ENCODE measurements at places on chromosomes 6 and 20.

DNA sequence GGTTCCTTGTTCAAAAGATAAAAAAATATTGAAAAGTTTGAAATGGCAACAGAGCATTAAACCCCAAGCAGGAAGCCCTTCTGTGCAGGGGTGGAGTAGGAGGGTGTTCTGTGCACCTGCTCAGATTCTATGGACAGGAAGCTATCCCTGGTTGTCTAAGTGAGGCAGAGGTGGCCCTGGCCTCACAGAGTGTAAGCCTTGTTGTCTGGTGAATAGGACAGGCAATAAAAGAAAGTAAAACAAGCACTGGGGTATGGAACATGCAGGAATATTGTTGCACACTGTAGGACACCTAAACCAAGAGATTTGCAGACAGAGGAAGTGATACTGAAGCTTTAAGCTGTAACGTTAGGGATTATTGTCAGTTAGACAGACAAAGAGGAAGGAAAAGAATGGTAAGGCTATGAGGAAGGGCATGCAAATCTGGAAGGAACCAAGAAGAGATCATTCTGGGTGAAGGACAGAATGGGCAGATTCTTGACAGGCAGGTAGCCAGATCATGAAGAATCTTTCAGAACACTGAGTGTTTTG, 66.8 kb downstream of the TBC1D7 start:
- no peak for DNase-seq

DNA sequence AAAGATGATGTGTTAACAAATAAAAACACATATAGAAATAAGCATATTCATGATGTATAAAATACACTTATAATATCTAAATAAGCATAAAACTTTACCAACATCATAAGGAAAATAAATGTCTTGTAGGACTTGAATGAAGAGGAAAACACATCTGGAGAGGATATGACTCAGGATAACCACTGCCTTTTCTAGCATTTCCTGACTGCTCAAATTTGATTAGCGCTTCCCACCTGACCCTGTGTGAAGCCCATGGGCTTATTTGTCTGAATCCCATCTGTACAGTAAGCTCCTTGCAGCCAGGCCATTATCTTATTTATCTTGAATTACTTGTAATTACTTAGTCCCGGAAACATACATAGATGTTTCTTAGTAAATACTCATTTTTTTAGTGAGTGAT, 608.6 kb downstream of the COL12A1 start:
- no peak for DNase-seq

DNA sequence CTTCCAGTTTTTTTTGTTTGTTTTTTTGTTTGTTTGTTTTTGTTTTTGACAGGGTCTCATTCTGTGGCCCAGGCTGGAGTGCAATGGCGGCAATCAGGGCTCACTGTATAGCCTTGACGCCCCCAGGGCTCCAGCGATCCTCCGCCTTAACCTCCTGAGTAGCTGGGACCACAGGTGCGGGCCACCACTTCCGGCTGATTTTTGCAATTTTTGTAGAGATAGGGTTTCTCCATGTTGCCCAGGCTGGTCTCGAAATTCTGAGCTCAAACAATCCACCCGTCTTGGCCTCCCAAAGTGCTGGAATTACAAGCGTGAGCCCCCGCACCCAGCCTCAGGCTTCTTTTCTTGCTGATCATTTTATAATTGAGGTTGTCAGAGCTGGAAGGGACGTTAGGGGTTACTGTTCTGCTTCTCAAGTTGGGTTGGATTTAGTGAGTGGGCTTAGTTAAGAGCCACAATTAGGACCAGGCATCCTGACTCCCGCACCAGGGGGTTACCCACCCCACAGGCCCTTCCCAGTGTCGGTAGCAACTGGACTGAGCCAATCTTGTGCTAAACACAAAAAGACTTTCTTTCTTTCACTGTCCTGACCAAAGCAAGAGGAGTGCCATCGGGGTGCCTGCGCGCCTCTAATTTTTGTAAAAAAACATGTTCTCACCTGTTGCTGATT, 13.1 kb upstream of the ZSCAN9 start:
- DNase-seq: no peak

DNA sequence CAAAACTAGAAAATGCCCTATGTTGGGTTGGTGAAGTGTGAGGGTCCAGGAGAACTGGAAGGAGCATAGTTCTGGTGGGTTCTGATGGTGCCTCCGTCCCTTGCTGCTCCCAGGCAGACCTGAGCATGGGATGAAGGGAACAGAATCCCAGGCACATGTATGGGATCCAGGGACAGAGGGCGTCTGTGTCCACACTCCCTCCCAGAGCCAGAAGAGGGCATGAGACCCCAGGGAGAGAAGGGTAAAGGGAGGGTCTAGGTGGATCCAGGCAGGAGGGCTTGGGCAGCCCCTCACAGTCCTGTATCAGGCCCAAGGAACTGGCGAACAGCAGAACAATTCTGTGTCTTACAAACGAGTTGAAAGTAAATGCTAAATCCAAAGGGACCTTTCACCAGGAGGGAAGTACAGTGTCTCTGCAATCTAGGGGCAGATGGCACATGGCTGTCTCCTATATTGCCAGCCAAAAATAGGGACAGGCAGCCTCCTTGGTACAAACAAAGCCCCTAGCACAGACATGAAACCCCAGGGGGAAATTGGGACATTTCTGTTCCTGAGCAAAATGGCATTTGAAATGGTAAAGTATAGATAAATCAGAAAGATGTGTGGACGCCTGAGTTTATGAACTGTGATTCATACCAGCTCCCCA, 2.5 kb upstream of the BPIFA1 start:
- no peak for DNase-seq

- DNase-seq: no peak
These were observed 369.9 kb downstream of the TAF4 start for GRCh38 chr20:61695741-61696140.

- no peak for DNase-seq
These were observed 52.7 kb upstream of the ELMO2 start for GRCh38 chr20:46458866-46459750.

GRCh38 chr20:48186915-48187314, 401.6 kb upstream of the SULF2 start:
- no peak for DNase-seq

DNA sequence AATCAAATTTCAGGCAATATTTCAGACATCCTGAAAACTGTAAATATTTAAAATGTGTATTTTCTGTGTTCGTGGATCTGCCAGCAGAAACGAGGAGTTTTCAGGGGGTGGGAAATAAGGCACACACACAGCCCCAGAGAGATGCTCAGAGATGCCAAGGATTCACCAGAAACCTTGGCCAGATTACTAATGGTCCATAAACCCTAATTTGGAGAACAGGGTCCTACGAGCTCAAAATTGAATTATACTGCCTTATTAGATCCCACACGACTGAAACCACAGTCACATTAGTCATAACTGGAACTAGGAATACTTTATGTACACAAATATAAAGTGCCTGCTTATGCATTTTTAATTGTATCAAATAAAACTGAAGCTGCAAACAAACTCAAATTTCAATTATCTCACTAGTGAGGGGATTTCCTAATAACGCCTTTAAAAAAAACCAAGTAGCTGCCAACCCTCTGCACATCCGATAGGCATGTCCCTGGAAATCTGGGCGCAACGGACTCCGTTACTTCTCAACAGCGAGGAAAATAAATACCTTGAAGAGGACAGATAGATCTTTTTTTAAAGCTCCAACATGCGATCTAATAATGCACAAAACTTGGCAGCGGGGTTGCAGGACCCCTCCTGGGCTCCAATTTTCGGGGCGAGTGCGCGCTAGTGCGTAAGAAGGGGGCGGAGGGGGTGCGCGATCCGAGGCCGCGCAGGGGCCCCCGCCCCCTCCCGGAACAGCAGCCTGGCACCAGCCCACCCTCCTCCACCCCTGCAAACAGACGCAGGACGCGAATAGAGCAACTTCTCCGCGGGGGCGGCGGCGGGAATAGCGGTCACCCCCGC, 897 bp downstream of the CHD6 start:
- DNase-seq: peak; percentile 36

GRCh38 chr20:24683676-24684075, 214.2 kb downstream of the SYNDIG1 start:
- DNase-seq: no peak

DNA sequence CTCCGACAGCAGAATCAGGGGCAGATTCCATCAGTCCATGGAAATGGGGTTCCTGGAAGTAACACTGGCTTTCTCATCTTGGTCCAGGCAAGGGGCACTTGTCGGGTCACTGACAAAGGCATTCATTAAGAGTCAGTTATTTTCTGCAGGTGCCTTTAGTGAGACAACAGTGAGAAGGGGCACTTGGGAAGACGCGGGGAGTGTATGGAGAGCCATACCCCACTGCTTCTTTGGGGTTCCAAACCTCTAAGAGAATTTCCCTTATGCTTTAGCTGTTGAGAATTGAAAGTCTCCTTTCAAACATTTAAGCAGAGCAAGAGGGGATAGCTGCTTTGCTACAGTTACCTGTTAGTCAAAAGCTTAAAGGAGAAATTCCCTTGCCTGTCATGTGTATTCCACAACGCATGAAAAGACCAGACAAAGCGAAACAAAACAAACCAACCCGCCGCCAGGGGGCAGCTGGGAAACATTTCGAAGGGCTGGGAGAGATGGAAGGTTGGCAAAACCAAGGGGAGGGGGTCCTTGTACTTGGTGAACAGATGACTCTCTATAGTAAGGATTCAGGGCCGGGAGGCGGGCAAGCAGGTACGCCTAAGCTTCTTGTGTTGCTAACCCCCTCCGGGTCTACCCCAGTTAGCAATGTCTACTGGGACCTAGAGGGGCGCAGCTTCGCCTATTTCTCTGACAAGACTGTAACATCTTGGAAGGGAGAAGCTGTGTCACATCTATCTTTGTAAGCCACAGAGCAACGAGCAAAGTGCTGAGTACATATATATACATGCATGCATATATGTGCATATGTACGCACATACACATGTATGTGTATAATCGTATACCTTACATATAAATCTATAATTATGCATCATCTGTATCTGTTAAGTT, 474.9 kb upstream of the AGPAT4 start:
- no peak for DNase-seq
